Activated CD4-positive, alpha-beta memory T cell treated with anti-CD3 and anti-CD28 coated beads for 36 hours (primary cell): ENCODE measurements at places on chromosomes 2 and 18. TPM values are rescaled to one million over a fixed set of nuclear protein-coding genes. Genes with fewer than 3 reads are reported as not detected.

GRCh38 chr2:126902152-126902835 is 3.6 kb downstream of the TEX51 start:
- DNase-seq: no peak
- peaks cover 16% of the 10 kb centered on the region for H3K27me3 ChIP-seq
- H3K4me3 ChIP-seq: no peak overlapping the region
- H3K27ac ChIP-seq: no peak overlapping the region

GRCh38 chr18:23523429-23524212 is 20.3 kb downstream of the RMC1 start:
- no peaks in the 10 kb centered on the region for H3K27me3 ChIP-seq
- no peak overlapping the region for H3K4me3 ChIP-seq
- peak overlapping the region; percentile 70 for H3K27ac ChIP-seq
- H3K4me1 ChIP-seq: peaks cover 8% of the 10 kb centered on the region

Gene SERPINB4
- total RNA-seq: not detected

Gene TMEM200C
- not detected for total RNA-seq

GRCh38 chr2:112483042-112483473 is 1.1 kb downstream of the TTL start:
- peaks cover 47% of the 10 kb centered on the region for H3K4me1 ChIP-seq
- peaks cover 12% of the 10 kb centered on the region for H3K36me3 ChIP-seq
- H3K4me3 ChIP-seq: peak overlapping the region; percentile 92
- peak; percentile 25 for DNase-seq

DNA sequence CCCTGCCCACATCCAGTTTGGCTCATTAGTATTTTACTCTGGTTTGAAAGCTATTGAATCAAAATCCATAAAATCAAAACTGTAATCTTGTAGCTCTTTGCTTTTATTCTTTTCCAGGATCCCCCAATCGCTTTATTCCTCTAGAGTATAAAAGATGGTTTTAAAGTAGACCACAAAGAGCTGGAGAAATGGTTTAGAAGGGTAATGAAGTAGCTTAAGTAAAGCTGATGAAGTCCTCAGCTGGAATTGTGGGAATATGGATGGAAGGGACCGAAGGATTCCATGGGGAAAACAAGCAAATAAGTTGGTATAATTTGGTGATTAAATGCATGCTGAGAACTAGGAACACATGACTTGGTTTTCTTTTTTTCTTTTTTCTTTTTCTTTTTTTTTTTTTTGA is 12.3 kb downstream of the ARHGAP28 start:
- H3K27ac ChIP-seq: no peak overlapping the region
- no peaks in the 10 kb centered on the region for H3K4me1 ChIP-seq
- no peak for DNase-seq
- no peak overlapping the region for H3K4me3 ChIP-seq

- no peaks in the 10 kb centered on the region for H3K4me1 ChIP-seq
- no peak overlapping the region for H3K4me3 ChIP-seq
Measured at GRCh38 chr18:55421615-55422419, 166.2 kb downstream of the TCF4 start.

Gene POTEI
- not detected for total RNA-seq

GRCh38 chr2:140063356-140063755 is 1283.2 kb upstream of the NXPH2 start:
- no peaks in the 10 kb centered on the region for H3K36me3 ChIP-seq
- H3K4me1 ChIP-seq: no peaks in the 10 kb centered on the region
- H3K27me3 ChIP-seq: no peaks in the 10 kb centered on the region
- no peak overlapping the region for H3K4me3 ChIP-seq
- H3K27ac ChIP-seq: no peak overlapping the region

Gene PIEZO2
- not detected for total RNA-seq

DNA sequence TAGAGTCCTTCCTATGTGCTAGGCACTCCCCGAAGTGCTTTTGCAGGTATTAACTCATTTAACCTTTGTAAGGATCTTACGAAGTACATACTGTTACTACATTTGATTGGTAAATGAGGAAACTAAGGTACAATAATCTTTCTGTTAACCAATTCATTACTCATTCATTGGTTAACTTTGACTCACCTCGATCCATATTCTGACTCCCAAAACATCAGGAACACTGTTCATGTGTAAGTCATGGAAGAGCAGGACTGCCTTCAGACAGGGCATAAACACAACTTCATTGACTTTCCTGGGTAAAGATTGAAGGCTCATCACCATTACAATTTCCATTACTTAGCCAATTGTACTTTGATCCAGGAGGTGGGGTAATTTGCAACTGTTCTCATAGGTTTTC is 40.6 kb downstream of the NAPG start:
- DNase-seq: no peak
- no peaks in the 10 kb centered on the region for H3K4me1 ChIP-seq
- H3K27ac ChIP-seq: no peak overlapping the region

Gene RAMP1
- 0.97 TPM for total RNA-seq

Gene PDE11A
- not detected for total RNA-seq

GRCh38 chr2:241724259-241724974 is 10.0 kb upstream of the D2HGDH start:
- no peak overlapping the region for H3K4me3 ChIP-seq
- no peak overlapping the region for H3K27ac ChIP-seq
- no peaks in the 10 kb centered on the region for H3K27me3 ChIP-seq
- H3K4me1 ChIP-seq: peaks cover 2% of the 10 kb centered on the region
- DNase-seq: peak; percentile 38

DNA sequence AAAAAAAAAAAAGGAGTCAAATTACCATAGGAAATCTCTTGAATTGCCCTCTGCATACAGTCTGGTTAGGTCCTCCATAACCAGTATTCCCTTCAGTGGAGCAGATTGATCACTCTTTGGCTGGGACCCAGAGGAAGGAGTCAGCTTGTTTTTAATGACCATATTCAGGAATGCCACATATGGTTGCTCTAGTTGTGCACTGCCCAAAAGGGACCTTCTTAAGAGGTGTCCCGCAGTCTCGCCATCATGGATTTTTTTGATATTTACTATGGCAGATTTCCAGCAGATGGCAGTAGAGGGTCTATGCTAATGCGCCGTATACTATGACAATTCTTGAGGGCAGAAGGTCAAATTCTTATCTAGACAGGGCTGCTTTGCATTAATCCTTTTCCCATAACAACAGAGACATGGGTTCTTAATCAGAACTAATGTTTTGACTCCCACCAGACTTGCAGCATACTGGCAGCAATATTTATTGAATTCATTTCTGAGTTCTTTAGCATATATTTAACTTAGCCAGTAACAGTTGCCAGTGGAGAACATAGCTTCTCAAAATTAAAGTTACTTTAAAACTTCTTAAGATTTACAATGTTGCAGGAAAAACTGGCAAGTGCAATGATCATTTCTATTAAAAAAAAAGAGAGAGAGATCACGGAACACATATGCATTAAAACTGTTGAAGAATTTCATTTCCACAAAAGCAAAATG is 31.8 kb upstream of the INPP4A start:
- no peaks in the 10 kb centered on the region for H3K27me3 ChIP-seq
- no peak overlapping the region for H3K27ac ChIP-seq
- H3K4me1 ChIP-seq: peaks cover 8% of the 10 kb centered on the region
- H3K4me3 ChIP-seq: no peak overlapping the region
- no peaks in the 10 kb centered on the region for H3K36me3 ChIP-seq
- peak; percentile 61 for DNase-seq

DNA sequence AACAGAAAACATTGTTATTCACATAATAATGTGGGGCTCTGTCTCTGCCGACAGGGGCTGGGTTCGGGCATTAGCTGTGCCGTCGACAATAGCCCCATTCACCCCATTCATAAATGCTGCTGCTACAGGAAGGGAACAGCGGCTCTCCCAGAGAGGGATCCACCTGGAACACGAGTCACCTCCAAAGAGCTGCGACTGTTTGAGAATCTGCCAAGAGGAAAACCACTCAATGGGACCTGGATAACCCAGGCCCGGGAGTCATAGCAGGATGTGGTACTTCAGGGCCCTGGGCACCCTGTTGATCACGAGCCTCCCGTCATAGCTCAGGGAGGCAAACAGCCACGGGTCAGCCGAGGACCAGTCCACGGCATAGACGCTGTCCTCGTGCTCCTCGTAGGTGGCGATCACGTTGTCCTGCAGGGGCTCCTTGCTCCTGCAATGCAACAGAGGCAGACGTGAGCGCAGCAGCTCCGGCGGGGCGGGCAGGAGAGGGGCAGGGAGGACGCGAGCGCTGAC is 188.5 kb downstream of the EIPR1 start:
- no peaks in the 10 kb centered on the region for H3K4me1 ChIP-seq
- H3K27ac ChIP-seq: no peak overlapping the region
- H3K36me3 ChIP-seq: peaks cover 19% of the 10 kb centered on the region
- H3K27me3 ChIP-seq: no peaks in the 10 kb centered on the region
- DNase-seq: no peak
- no peak overlapping the region for H3K4me3 ChIP-seq

GRCh38 chr2:167198576-167198975 is 310.3 kb downstream of the XIRP2 start:
- no peaks in the 10 kb centered on the region for H3K27me3 ChIP-seq
- H3K4me3 ChIP-seq: no peak overlapping the region
- H3K27ac ChIP-seq: no peak overlapping the region
- no peaks in the 10 kb centered on the region for H3K36me3 ChIP-seq
- no peaks in the 10 kb centered on the region for H3K4me1 ChIP-seq
- no peak for DNase-seq

Gene UGT1A5
- total RNA-seq: not detected

GRCh38 chr2:130353291-130354138 is 2.3 kb upstream of the PTPN18 start:
- H3K27me3 ChIP-seq: no peaks in the 10 kb centered on the region
- no peak overlapping the region for H3K4me3 ChIP-seq
- no peak for DNase-seq
- H3K4me1 ChIP-seq: peaks cover 15% of the 10 kb centered on the region

DNA sequence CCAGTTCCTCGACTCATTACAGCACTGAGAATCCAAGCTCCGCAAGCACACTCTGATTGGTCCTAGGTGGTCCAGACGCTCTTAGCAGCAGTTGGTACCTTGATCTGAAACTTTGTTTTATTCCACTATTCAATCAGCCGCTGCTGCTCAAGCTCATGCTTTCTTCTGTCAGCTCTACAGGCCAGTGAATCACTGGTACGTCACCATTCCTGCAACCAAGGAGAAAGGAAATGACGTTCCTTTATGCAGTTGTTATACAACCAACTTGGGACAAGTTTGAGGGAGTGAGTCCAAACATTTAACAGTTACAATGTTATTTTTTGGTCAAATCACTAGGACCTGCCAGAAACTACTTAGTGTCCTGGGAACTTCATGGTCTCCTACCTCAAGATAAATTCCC is 398.8 kb upstream of the TMEFF2 start:
- no peak overlapping the region for H3K4me3 ChIP-seq
- DNase-seq: no peak
- no peaks in the 10 kb centered on the region for H3K4me1 ChIP-seq
- H3K27me3 ChIP-seq: no peaks in the 10 kb centered on the region
- H3K27ac ChIP-seq: no peak overlapping the region
- H3K36me3 ChIP-seq: no peaks in the 10 kb centered on the region

Gene STAT4
- 52.6 TPM for total RNA-seq

- H3K27ac ChIP-seq: no peak overlapping the region
- H3K4me3 ChIP-seq: no peak overlapping the region
Measured at GRCh38 chr18:47100212-47100831, 50.0 kb downstream of the HDHD2 start.

- peaks cover 80% of the 10 kb centered on the region for H3K4me1 ChIP-seq
- no peak for DNase-seq
- H3K27ac ChIP-seq: no peak overlapping the region
- peaks cover 63% of the 10 kb centered on the region for H3K36me3 ChIP-seq
- no peak overlapping the region for H3K4me3 ChIP-seq
- no peaks in the 10 kb centered on the region for H3K27me3 ChIP-seq
Measured at GRCh38 chr2:159892990-159893810, 95.2 kb upstream of the CD302 start.

Gene PRSS56
- total RNA-seq: not detected

GRCh38 chr2:110931648-110932047 is 189.1 kb upstream of the BCL2L11 start:
- peaks cover 3% of the 10 kb centered on the region for H3K27me3 ChIP-seq
- H3K27ac ChIP-seq: no peak overlapping the region
- H3K36me3 ChIP-seq: peaks cover 3% of the 10 kb centered on the region
- no peak for DNase-seq
- H3K4me1 ChIP-seq: no peaks in the 10 kb centered on the region
- no peak overlapping the region for H3K4me3 ChIP-seq

Gene CHRNG
- total RNA-seq: not detected

DNA sequence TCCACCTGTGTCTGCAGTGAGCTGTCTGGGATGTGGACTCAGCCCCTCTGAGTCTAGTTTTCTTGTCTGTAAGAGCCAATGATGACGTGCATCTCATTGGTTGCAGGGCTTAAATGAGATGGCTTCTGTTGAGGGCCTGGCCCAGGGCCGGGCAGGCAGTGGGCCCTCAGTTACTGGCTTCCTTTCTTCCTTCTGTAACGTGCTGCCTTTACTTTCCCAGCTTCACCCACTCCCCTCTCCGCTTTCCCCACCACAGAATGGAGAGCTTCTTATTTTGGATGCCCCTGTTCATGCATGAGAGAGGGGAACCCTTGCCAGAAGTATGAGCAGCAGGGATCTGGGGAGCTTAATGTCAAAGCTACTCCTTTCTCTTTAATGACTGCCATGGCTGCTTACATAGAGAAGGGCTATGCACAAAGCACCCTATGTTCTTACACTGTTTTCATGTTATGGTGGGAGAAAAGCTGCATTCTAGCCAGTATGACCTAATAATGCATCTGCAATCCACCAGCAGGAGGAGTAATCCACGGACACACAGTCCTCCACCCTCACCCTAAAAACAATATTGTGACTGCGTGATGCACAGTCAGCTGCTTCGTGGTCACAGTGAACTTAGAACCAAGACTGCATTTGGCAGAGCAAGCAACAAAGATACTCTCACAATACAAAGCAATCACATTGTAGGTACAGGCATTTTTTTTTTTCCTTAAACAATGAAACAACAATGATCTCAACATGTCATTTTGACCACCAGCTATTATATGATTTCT is 37.2 kb downstream of the CREG2 start:
- H3K4me3 ChIP-seq: no peak overlapping the region
- peaks cover 5% of the 10 kb centered on the region for H3K4me1 ChIP-seq
- DNase-seq: peak; percentile 17
- no peaks in the 10 kb centered on the region for H3K36me3 ChIP-seq
- H3K27ac ChIP-seq: no peak overlapping the region

- no peaks in the 10 kb centered on the region for H3K4me1 ChIP-seq
- H3K36me3 ChIP-seq: no peaks in the 10 kb centered on the region
- DNase-seq: no peak
- H3K4me3 ChIP-seq: no peak overlapping the region
- no peak overlapping the region for H3K27ac ChIP-seq
Measured at GRCh38 chr2:140526575-140526974, 1604.2 kb downstream of the LRP1B start.

Gene CNTNAP5
- not detected for total RNA-seq

Gene COL3A1
- not detected for total RNA-seq

Gene PPP1R1C
- not detected for total RNA-seq

- no peak for DNase-seq
- peak overlapping the region; percentile 92 for H3K4me3 ChIP-seq
- peaks cover 26% of the 10 kb centered on the region for H3K4me1 ChIP-seq
- peaks cover 2% of the 10 kb centered on the region for H3K36me3 ChIP-seq
- no peaks in the 10 kb centered on the region for H3K27me3 ChIP-seq
- peak overlapping the region; percentile 82 for H3K27ac ChIP-seq
Measured at GRCh38 chr2:73386342-73386868, 769 bp downstream of the ALMS1 start.

GRCh38 chr2:25825238-25825637 is 53.0 kb downstream of the ASXL2 start:
- H3K4me1 ChIP-seq: peaks cover 58% of the 10 kb centered on the region
- no peaks in the 10 kb centered on the region for H3K27me3 ChIP-seq
- peak; percentile 80 for DNase-seq
- peak overlapping the region; percentile 83 for H3K27ac ChIP-seq
- peaks cover 9% of the 10 kb centered on the region for H3K36me3 ChIP-seq

GRCh38 chr2:156322051-156322685 is 10.4 kb downstream of the NR4A2 start:
- H3K4me3 ChIP-seq: peak overlapping the region; percentile 65
- H3K36me3 ChIP-seq: peaks cover 29% of the 10 kb centered on the region
- peaks cover 32% of the 10 kb centered on the region for H3K4me1 ChIP-seq
- peaks cover 52% of the 10 kb centered on the region for H3K27me3 ChIP-seq
